ENCODE measurements at places on chromosomes 11 and 22.

DNA sequence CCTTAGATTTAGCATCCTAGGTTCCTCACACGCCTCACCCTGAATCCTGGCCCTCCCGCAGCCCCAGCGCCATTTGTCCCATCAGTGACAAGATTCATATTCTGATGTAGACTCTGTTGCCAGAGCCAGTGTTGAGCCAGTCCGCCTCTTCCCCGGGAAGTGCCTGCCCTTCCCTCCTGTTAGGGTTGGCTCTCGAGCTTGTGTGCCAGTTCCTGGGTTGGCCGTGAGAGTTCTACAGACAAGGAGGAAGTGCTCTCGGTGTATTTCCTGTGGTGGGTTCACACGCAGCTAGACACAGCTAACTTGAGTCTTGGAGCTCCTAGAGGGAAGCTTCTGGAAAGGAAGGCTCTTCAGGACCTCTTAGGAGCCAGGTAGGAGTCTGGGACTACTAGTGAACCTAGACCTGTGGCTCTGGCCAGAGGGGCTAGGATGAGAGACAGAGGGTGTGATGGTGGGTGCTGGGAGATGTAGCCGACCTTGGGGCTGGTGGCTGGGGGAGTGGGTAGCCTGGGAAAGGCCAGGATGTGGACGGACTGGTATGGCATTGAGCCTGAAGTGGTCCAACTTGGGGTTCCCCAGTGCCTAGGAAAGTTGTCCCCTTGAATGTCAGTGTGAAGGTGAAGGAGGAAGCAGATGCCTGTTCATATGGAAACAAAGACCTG is at the start of gene IL18BP:
Gene IL18BP (plus strand): TSS at position 261 of the 662 bp plus-strand sequence. CDS start 1,076 bp downstream, outside the sequence.
- DNase-seq: peak; percentile 5

DNA sequence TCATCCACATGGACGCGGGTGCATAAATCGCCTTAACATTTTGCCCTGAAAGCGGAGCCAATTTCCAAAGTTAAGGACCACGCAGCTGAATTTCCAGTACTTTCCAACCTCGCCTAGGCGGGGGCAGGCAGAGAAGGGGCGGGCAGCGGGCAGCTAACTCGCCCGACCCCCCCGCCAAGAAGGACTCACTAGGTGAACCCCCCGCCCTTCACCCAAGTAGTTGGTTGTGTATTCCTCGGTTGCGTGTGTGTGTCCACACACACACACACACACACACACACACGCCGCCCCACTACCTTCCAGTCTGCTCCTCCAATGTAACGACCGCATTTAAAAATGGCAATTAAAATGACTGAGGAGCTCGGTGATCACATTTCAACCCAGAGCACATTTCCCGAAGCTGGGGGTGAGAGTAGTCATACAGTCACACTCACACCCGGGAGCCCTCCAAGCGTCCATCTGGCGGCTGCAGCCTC is 1.4 kb downstream of the TENM4 start:
- no peak for DNase-seq

DNA sequence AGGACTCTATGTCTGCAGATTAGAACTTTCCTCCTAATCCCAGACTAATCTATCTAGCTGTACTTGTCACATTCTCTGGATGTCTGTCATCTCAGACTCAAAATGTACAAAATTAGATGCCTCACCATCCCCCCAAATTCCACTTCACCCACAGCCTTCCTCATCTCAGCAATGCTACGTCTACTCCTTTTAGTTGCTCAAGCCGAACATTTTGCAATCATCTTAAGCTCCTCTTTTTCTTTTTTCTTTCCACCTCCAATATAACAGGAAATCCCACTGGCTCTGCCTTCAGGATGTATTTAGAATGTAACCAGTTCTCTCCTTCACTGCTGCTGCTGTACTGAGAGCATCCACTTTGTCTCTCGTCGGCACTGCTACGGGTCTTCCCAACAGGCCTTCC is 1091.8 kb downstream of the TBC1D22A start:
- no peak for DNase-seq

GRCh38 chr11:57885298-57886050 is 123.9 kb downstream of the CTNND1 start:
- DNase-seq: no peak

DNA sequence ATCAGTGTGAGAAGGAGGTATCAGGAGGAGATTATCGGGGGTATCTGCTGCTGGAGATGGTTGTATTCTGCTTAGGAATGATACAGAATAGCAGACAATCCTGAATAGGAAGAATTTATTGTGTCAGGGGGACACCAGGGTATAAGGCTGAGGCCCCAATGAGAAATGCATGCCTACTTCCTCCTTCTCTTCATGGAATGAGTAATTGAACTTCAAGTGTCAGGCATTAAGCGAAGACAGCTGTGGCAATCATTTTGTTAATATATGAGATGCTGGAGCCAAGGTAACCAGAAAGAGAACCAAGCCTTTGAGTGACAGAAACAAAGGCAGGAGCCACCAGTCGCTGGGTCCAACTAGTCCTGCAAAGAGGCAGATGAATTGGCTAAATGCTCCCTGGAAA is 49.1 kb downstream of the KIRREL3 start:
- DNase-seq: no peak

GRCh38 chr11:23632293-23632692 is 772.0 kb upstream of the CCDC179 start:
- DNase-seq: no peak

DNA sequence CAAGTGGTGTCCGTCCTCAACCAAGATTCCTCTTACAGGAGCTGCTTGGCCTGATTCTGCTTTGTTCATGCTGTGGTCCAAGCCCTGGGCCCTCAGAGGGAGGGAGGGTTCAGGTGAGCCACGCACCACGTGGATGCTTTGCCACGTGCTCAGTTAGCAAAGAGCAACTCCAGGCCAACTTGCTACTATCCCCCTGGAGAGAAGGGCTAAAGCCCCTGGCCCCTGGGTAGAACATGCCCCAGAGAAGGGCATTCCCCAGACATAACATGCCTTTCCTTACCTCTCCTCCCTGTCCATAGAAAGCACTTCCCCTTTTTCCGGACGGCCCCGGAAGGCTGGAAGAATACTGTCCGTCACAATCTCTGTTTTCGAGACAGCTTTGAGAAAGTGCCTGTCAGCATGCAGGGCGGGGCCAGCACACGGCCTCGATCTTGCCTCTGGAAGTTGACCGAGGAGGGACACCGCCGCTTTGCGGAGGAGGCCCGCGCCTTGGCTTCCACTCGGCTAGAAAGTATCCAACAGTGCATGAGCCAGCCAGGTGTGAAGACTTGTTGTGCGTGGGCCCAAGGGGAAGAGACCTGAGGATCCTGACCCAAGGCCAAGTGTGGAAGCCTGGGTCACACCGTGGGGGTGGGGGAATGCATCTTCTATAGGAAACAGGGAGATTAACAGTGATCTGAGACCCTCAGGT is 8.8 kb downstream of the FOXR1 start:
- DNase-seq: no peak

DNA sequence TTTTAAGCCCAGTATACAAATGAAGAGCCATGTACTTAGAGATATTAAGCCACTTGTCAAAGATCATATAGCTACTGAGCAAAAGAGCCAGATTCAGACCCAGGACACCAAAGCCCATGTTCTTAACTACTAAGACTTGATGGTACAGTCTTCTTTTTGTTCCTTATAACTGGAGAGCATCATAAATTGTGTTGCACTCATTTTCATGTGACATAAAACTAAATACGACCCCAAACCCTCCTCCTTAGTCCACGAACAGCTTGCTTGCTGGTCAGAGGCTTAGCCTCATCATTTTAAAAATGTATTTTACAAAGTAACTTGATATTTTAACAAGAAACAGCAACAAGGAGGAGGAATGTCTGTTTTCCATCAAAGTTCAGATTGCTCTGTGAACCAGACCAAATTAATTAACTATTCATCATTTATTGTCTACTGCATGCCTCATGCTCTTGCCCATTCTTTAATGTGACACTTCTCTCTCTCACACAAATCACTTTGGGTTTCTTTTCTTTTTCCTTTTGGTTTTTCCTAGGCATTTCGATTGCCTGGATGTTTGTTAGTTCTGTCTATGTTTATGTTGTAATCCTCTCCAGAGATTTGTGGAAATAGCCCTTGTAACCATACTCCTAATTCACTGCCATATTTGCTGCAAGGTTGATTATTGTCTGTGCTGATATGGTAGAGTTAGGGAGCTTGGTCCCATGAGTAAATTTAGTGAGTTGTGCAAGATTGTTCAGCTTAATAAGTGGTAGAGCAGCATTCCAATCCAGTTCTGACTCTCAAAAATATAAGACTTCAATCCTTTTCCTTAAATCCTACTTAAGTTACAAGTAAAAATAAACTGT is 8.4 kb upstream of the ARHGAP20 start:
- no peak for DNase-seq

- DNase-seq: no peak
These were observed 295.0 kb downstream of the NTM start for GRCh38 chr11:131665344-131665968.

- DNase-seq: no peak
These were observed 84.0 kb downstream of the THAP12 start for GRCh38 chr11:76296731-76297542.

- no peak for DNase-seq
These were observed 39.5 kb upstream of the CD44 start for GRCh38 chr11:35099278-35100012.
